ENCODE measurements at places on chromosomes 11 and 22.
A peak's percentile ranks its signal among the peaks of the same experiment; 100 is the strongest.

- DNase-seq, result peak; percentile 54
Measured at GRCh38 chr11:26134481-26135355, 197.2 kb upstream of the ANO3 start.

- peak; percentile 78 for DNase-seq
Measured at GRCh38 chr11:44595964-44596381, 30.5 kb downstream of the CD82 start.

- DNase-seq, result no peak
Measured at GRCh38 chr22:39078329-39078728, 1.3 kb downstream of the APOBEC3G start.

DNA sequence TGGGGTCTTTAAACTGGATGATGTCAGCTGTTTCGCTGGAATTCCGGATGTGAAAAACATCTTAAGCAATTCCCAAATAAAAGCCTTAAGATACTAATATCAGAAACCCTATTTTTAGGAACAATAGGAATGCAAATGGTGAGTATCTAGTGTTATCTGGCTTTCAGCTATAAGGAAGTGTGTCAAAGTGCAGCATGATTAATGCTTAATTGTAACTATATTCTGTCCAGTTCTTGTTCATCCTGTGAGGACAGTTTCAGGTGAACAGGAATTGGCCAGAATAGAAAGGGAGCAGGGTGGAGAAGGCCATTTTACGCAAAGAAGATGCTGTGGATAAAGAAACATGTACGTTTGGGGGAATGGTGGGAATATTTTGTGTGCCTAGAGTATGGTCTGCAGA is 108.2 kb downstream of the RASSF10 start:
- no peak for DNase-seq

- no peak for DNase-seq
Measured at GRCh38 chr11:44306918-44307244, 3.1 kb downstream of the ALX4 start.

GRCh38 chr11:84857746-84858145 is 769.4 kb downstream of the DLG2 start:
- DNase-seq, result no peak

- DNase-seq, result peak; percentile 80
Measured at GRCh38 chr11:121417055-121417551, 35.0 kb upstream of the SORL1 start.

DNA sequence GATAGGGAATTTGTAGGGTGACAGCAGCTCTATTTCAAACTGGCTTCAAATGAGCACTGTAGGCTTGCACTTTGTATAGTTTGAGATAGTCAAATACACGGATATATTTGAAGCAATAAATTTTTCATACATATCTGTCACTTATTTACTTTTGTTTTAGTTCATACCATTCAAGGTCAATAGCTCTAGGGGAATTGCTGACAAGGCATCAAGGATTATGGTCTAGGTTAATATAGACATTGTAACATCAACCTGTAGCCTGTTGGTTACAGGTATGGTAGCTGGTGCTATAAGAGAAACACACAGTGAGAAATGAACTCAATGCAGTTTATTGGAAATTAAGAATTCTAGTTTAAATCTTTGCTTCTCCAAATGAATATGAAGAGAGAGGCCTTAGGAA is 267.6 kb downstream of the SOX6 start:
- DNase-seq, result no peak

All from pons (tissue), 1 donor.